ENCODE measurements at places on chromosomes 12 and 14. TPM values are rescaled to one million over a fixed set of nuclear protein-coding genes. Genes with fewer than 3 reads are reported as not detected.

Gene JAG2
- total RNA-seq: 1.8 TPM

Gene AKAP5
- 0.17 TPM for total RNA-seq

DNA sequence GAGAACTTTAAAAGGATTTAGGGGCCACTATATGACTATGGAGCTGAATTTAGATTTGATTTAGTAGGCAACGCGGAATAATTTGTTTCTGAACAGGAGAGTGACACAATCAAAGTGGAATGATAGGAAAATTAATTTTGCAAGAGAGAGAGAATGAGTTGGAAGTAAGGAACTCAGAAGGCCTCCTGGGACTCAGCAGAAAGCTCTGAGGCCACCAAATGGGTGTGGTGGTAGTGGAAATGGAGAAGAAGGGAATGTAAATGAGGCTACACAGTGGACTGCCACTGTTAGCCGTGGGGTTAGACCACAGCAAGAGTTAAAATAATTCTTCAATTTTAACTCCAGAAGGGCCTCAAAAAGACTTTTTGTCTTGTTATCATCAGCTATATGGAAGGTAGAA, 102.7 kb downstream of the LRRK2 start:
- no peak for DNase-seq

DNA sequence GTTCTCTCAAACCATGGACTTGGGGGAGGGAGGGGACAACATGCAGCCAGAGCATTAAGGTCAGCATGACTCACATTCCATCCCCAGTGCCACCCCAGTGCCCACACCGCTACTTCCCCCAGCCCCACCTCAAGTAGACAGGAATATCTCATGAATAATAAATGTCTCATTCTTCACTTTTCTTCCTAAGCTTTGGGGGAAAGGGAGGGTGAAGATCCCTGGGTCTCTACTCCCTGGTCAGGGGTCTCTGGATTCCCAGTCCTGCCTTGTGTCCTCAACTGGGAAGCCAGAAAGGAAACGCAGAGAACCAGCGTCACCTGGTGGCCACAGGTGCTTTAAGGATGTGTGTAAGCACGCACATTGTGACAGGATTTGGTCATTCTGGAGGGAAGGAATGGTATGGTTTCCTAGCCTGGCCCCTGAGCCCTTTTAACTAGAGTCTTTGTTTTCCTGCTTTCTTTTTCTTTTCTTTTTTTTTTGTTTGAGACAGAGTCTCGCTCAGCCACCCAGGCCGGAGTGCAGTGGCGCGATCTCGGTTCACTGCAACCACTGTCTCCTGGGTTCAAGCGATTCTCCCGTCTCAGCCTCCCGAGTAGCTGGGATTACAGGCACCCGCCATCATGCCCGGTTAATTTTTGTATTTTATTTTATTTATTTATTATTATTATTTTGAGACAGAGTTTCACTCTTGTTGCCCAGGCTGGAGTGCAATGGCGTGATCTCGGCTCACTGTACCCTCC, 3.4 kb downstream of the GPR84 start:
- peak; percentile 72 for DNase-seq

- DNase-seq: no peak
Observed at GRCh38 chr14:104732931-104733681, 9.1 kb downstream of the ADSS1 start.

DNA sequence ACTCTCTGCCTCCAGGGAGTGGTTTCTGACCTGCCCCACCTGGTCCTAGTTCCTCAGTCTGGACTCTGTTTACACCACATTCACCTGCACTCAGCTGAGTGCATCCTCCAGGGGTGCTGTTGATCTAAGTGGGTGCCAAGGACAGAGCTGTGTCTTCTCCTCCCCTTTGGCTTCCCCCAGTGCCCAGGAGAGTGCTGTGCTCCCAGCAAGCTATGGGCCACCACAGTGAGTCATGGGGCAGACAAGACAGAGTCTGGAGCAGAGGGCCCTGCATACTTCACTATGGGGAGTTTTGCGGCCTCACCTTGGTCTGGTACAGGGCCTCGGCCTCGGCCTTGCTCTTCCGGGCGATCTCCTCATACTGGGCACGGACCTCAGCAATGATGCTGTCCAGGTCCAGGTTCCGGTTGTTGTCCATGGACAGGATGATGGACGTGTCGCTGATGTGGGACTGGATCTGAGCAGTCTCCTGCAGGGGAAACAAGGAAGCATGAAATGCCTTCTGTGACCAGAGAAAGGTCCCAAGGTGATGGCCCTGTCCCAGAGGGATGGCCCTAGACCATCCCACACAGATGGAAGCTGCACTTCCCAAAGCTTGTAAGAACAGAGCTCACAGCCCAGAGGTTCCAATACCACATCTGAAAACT, 4.9 kb downstream of the KRT73 start:
- no peak for DNase-seq
